Activated CD8-positive, alpha-beta memory T cell treated with anti-CD3 and anti-CD28 coated beads for 1 hour (primary cell): ENCODE measurements at places on chromosomes 7 and 10.

DNA sequence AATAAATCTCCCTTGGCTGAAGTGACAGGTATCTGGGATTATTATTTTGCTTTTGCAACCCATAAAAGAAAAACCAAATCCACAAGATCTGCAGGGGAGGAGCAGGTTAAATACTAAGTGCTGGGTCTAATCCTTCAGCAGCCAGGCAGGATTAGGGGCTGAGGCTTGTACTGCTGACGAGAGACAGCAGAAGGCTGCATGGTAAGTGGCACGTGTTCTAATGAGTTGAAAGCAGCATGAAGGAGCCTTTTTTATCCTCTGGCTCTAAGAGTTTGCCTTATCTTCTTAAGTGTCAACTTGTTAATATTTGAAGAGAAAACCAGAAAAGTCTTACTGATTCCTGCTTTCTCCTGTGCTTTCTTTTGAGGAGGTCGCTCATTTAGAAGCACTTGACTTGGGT, 50.0 kb downstream of the LYZL2 start:
- no peak for DNase-seq

DNA sequence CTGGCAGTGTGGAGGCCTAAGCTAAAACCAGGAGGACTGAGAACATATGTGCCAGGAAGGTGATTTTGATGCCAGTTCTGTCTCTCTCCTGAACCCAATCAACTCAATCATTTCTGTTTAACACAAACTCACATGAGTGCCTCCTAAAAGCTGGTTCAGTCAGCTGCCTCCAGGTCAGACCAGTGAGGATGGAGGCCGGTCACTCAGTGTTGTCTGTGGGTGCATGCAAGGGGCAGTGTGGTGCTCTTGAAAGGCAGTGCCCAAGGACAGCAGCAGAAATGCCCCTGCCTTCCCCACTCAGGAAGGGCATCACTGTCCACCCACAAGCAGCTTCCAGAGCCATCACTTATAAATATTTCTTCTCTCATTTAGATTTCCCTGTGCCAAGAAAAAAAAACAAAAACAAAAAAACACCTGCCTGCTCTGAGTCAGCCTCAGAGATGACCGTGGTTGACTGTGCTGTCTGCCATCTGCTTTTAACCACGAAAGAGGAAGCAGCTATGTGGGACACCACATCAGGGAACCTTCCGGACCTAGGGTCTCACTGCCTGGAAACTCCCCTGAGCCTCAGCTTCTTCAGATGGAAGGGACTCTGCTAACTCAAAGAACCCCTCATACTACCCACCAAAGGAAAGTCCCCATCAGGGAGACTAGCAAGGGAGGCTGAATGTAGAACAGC, 39.1 kb downstream of the VOPP1 start:
- peak; percentile 41 for DNase-seq

DNA sequence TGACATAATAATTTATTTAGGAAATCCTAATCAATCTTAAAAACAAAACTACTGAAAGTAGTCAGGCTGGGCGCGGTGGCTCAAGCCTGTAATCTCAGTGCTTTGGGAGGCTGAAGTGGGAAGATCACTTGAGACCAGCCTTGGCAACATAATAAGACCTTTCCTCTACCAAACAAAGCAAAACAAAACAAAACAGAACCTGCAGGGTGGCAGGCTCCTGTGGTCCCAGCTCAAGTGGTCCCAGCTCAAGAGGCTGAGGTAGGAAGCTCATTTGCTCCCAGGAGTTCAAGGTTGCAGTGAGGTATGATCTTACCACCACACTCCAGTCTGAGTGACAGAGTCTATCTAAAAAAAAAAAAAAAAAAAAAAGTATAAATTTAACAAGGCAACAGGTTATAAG, 748.0 kb downstream of the CNTNAP2 start:
- no peak for DNase-seq

DNA sequence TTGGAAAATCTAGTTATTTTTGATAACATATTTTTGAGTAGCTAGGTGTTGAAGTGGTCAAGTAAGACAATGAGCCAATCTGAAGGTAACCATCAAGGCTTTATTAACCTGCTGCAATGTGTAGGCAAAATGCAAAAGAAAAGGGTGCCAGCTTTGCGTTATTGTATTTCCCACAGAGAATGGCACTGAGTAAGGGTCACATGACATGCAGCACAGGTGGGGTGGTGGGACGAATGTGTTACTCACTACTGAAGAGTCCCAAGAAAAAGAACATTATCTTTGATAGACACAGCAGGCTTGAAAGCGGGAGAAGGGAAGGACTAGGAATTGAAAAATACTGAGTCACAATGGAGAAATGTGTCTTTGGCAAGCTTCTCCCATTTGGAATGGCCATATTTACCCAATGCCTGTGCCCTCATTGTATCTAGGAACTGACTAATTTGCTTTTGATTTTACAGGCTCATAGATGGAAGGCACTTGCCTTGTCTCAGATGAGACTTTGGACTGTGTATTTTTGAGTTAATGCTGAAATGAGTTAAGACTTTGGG, 898.6 kb upstream of the POT1 start:
- no peak for DNase-seq

DNA sequence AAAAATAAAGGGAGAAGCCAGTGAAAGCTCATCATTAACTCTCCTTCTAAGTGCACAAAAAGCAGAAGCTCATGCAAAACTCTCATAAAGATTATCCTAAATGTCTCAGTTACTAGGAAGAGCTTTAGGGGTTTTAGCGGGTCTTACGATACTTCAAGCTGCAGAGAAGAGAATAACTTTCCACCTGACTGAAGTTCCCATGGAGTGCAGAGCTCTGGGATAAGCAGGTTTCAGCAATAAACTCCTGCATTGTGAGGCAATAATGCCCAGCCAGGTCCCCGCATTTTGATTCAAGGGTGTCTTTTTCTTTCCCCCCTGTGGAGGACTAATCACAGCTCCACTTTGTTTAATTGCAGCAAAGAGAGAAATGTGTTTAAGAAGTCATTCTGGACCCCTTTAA, 241.9 kb upstream of the SP8 start:
- DNase-seq, result no peak

DNA sequence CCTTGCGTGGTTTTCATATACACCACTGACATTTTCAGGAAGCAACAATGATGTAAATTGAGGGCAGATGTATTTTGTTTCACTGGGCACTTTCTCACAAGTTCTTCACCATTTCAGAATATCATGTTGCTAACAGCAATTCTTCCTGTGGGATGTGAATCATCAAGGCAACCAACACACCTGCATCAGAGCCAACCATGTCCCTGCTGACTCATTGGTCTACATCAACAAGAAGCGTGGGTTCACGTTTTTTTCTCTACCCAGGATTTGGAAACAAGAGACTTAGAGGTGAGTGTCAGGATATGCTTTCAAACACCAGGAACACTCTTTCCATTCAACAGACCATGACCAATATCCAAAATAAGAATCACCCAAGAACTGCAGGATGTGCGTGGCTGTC, 203.9 kb downstream of the TEX36 start:
- DNase-seq, result no peak

GRCh38 chr10:62554632-62555199, 180.5 kb downstream of the ZNF365 start:
- DNase-seq, result no peak

- no peak for DNase-seq
These were observed 76.5 kb downstream of the ARL5B start for GRCh38 chr10:18735711-18736110.

DNA sequence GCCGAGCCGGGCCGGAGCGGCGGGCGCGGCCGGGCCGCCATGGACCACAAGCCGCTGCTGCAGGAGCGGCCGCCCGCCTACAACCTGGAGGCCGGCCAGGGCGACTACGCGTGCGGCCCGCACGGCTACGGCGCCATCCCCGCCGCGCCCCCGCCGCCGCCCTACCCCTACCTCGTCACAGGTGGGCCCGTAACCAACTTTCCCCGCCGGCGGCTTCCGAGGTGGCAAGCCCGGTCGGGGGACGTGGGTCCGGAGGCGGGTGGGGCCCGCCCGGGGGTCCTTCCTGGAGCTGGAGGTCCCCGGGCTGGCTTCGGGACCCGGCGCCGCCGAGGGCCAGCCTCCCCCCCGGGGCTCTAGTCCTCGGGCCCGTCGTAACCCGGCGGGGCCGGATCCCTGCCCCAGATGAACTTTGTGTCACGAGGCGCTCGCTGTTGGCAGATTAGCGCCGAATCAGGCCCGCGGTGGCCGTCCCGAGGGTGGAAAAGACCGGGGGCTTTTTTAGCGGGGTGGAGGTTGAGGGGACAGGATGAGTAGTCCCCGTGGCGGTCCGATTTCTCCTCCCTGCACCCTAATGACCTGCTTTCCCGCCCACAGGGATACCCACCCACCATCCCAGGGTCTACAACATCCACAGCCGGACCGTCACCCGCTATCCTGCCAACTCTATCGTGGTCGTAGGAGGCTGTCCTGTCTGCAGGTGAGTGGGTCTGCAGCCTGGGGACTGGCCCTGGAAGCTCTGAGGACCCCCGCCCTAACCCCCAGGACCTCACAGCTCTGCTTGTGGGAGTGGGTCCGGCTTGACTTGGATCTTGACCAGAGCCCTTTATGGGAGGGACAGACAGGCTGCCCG, 496 bp downstream of the BRI3 start:
- no peak for DNase-seq

DNA sequence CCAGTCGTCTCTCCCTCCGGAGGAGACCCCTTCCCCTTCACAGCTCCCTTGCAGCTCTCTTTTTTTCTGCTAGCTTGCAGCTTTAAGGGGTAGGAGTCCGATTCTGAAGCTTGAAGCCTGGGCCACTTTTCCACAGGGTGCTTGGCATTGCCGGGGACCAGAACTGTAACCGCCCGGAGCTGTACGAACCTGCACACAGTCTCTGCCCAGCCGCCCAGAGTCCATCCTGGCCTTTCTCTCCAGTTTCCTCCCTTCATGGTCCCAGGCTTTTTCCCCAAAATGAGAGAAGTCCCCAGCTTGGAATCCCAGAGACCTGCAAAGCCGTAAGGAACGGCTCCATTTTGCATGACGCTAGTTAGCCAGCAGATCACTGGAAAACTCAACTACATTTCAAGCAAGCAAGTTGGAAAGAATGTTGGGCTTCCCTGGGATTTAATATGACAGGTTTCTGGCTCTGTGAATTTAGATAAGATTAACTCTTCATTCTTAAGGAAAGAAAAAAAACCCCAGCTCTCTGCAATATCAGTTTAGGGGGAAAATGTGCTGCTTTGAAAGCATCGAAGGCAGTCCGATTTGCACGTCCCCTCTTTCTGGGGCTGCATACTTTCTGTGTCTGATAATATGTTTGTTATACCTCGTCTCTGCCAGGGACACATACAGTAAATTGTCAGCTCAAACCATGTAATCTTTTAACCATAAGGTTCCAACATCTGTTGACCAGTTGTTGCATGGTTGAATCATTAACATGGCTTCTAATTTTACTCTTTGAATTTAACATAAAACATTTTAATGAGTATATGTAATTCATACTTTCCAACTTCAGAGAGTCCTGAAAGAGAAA, 190.0 kb upstream of the LYZL2 start:
- no peak for DNase-seq

GRCh38 chr7:152989889-152990380, 230.4 kb downstream of the ACTR3B start:
- DNase-seq, result no peak

- no peak for DNase-seq
These were observed 126.9 kb upstream of the TBX20 start for GRCh38 chr7:35380739-35381224.

- no peak for DNase-seq
These were observed 97.0 kb downstream of the ABLIM1 start for GRCh38 chr10:114561008-114561523.

- DNase-seq, result no peak
These were observed 7.3 kb downstream of the AGFG2 start for GRCh38 chr7:100546129-100546925.

DNA sequence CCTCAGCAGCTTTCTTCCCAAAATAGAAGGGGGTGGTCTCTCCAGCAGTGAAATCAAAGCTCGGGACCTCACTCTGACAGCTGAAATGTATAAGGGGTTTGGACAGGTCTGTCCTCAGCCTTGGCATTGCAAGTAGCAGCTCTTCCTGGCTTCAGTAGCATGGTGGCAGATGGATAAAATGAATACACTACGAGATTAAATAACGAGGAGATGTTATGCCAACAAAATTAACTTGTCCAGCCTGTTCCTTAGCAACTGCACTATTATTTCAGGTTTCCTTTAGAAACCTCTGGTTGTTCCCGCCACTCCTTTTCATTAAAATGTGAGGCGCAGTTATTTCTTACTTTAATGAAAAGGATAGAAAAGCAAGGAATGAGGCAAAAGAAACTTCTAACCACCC, 24.9 kb downstream of the PRLHR start:
- no peak for DNase-seq

DNA sequence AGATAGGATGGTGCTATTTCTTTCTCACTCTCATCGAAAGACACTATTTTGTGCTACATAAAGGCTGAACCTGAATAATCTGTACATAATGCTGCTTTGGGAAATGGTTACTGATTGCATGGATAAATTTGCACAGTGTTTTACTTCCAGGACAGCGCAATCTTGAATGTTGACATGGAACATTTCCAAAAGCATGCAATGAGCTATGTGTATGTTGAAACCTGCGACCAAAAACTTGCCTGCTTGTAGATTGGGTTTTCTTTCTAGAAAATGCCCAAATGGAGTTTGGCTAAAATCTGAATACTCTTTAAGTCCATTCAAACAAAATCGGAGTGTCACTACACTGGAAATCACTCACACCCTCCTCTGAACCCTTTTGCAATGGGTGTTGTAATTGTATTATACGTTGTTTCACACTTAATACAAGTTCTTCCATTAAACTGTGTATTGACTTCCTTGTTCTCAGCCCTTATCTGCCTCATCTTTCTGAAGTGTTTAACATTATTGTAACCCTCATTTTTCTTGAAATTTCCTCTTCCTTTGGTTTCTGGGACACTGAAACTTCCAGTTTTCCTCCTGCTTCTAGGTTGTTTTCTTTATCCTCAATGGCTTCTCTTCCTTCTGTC, 73.7 kb upstream of the CAPZA2 start:
- DNase-seq, result no peak

DNA sequence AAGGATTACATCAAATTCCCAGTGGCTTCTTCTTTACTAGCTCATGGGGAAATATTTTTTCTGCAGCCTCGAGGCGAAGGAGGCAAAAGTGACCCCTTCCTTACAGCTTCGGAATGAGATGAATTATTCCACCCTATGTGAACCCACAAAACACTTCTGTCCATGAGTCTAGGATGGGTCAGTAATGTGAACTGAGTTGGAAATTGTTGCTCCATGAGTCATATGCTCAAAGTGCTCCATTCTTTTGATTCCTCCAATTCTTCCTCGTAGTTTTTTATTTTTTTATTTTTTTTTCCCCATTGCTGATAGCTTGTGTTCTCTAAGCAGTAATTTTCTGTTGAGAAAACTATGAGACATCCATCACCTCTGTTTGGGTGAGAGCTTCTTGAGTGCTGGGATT, 31.7 kb upstream of the FAM204A start:
- no peak for DNase-seq

- no peak for DNase-seq
These were observed 50.1 kb upstream of the IFRD1 start for GRCh38 chr7:112400141-112400540.

DNA sequence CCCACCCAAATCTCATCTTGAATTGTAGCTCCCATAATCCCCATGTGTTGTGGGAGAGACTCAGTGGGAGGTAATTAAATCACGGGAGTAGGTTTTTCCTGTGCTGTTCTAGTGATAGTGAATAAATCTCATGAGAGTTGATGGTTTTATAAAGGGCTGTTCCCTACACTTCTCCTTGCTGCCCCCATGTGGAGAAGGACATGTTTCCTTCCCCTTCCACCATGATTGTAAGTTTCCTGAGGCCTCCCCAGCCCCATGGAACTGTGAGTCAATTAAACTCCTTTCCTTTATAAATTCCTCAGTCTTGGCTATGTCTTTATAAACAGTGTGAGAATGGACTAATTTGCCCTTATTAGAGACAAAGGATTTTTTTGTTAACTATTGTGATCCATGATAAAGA, 48.5 kb upstream of the MKX start:
- DNase-seq, result no peak
